ENCODE measurements at places on chromosomes 2 and 18.
A peak's percentile ranks its signal among the peaks of the same experiment; 100 is the strongest.

DNA sequence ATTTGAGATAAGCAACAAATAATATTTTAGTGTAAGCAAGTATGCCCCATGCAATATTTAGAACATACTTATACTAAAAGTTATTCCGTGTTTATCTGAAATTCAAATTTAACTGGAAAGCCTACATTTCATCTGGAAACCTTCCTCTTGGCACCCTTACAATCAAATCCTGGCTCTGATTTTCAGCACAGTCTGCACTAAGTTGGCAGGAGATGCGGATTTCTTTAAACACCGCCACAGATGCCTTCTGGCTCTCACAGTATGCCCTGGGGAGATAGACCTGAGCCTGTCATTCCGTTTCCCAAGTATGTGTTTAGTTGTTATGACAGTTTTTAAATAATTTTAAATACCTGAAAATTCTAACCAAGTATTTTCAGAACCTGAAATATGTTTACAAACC is 7.3 kb upstream of the MLPH start:
- no peak for DNase-seq

GRCh38 chr2:191739194-191739593 is 61.3 kb downstream of the NABP1 start:
- no peak for DNase-seq

DNA sequence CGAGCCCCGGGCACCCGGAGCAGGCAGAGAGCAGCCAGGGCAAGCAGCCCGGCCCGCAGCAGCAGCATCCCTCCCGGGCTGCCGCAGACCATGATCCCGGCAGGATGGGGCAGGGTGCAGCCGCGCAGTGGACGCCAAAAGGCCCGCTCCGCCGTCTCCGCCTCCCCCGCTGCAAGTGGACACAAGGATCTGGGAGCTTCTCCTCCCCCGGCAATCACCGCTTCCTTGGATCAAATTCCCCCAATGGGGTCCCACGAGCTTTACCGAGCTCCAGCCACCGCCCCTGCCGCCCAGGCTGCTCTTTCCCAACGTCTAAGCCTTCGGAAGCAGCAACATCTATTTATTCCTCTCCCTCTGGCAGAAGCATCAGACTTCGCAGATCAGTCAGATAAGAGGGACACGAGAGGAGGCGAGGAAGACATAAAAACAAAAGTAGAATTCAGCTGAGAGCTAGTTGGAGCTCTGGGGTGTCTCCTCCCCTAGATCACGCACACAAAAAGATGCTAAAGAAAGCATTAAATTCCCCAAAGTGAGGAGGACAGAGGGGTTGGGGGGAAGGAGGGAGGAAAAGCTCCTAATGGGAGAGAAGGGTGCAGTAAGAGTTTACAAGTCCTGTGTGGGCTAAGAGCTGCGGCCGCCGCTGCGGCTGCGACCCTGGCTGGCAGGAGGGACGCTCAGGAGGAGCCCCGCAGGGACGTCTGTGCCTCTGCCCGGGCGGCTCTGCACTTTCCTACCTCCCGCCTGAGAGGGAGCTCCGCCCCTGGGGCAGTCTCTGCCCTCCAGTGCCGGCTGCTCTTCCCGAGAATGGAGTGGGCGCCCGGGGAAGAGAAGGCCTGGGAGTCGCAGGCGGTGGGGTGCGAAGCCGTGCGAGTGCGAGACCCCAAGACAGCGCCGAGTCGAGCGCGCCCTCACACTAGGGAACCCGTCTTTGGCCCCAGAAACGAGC is at the start of gene FRZB:
TSS of gene FRZB (minus strand) at position 177 of the 946 bp plus-strand sequence. CDS start at position 92, 85 bp downstream.
- no peak for DNase-seq

GRCh38 chr18:78865056-78865598 is 114.5 kb upstream of the SALL3 start:
- DNase-seq = no peak

DNA sequence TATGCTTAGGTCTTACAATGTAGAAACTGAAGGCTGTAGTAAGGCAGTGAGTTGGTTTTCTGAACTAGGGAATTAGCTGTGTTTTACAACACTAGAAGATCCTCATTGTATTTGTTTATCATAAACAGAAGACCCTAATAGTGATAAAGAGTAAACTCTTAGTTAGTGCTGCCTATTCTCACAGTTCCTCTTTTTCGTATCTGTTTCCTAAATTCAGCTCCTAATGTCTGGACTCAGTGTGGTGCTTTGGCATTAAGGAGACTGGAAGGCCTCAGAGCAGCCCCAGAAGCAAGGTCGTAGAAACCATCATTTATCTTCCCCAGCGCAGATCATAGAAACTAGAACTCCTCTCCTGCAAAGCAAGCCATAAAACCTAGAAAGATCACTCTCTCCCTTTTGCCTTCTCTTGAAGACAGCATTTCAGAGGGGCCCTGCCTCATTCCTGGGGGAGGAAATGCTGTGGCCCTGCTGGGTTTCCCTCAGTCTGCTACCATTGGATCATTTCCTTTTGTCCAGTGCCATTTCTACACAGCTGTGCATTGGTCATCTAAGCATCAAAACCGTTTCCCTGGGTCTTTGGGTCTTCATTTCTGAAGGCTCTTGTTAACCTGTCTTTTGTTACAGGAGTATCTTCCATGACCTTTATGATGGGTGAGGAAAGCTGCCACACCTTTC is 4.7 kb downstream of the ACP1 start:
- DNase-seq = no peak

GRCh38 chr2:9221223-9221622 is 14.6 kb downstream of the ASAP2 start:
- DNase-seq = no peak

- peak; percentile 48 for DNase-seq
These were observed 722.7 kb downstream of the TSN start for GRCh38 chr2:122478117-122478516.

GRCh38 chr18:76496194-76496890 is 1.3 kb upstream of the ZNF516 start:
- no peak for DNase-seq

- no peak for DNase-seq
These were observed 68.0 kb upstream of the SMAD7 start for GRCh38 chr18:49018554-49019445.

DNA sequence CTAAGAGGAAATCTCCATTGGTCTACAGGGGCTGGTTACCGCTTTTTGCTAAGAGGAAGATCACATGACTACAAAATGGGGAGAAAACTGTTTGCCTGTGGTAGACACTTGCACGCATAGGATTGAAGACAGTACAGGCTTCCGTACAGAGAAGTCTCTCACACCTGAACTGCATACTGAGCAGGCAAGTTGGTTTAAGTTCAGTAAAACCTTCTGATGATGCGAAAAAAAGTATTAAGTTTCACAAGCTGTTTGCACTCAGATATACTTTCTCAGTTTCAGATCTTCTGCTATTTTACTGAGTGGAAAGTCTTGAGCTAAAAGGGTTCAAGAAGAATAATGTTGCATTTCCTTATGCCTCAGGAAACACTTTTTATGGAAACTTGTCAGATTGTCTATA is 292.2 kb upstream of the MC4R start:
- DNase-seq = no peak

DNA sequence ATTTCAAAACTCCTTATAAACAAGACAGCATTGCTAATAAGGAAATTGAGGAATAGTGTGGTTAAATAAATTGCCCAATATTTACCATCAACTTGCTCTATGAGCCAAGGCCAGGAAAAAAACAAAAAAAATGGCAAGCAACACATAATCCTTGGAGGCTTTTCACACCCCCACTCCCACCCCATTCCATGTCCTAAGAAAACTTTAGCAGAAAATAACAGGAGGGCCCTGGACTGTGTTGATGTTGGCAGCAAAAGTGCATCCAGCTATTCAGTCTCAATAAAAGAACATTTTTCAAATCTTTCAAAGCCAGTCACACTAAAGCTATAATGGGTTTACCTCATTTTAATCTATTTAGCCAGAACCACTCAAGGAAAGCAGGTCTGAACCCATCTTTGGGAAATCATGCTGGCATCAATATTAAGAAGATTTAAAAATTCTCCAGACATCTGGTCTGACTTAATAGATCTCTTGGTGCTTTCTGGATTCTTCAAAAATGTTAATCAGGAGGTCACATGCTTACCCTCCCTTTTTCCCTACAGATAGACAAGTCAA is 34.6 kb upstream of the STK17B start:
- no peak for DNase-seq

DNA sequence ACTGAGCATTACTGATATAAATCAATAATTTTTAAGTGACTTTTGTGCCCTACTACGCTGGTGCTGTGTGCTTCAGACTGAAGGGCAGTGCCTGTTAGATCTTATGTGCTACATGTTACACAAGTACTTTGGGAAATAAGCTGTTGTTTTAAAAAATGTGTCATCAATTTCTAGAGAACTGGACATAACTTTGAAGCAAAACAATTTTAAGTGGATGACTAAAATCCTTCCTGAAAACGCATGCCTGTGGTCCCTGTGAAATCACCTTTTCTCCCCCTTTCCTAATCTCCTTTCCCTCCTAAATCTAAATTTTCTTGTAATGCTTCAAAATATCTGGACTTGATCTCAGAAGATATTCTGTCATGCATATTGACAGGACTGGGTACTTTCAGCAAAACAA is 7.1 kb upstream of the IL1RL1 start:
- DNase-seq = peak; percentile 37

DNA sequence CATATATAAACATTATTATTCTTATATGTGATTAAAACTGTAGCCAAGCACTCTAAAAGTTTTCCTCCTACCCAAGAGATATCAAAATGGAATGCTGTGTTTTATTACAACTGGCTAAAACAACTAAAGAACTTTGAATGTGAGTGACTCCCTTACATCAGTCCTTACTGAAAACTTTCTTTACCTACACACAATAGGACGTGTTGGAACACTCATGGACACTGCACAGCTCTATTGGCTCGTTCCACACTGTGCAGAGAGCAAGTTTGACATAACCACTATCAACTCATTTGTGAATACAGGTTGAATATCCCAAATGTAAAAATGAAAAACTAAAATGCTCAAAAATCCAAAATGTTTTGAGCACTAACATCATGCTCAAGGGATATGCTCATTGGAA is 650.6 kb downstream of the SLC4A3 start:
- no peak for DNase-seq

DNA sequence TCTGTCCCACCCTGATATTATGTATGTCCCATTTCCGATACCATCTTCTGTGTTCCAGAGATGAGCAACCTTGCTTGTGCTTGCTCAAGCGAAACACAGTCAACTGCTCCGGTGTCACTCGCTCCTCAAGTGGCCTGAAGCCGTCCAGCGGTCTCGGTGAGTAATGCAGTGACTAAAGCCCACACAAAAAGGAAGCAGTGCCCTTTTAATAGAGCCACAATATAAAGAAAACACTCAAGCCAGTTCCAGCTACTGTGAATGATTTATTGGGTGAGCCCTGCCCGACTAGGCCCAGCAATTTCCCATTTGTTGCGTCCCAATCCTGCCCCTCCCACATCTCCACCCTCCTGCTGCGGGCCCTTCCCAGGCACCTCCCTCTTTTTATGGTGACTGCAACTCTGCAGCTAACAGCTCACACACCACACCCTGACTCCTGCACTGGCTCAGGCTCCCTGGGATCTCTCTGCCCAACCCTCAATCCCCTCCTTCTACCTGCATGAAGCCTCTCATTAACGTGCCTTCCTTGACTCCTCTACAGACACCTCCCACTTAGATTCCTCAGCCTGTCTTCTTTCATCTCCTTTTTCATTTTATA is 44.2 kb upstream of the DSC1 start:
- DNase-seq = peak; percentile 26

GRCh38 chr18:53629337-53629736 is 595.1 kb downstream of the MBD2 start:
- no peak for DNase-seq

- DNase-seq = no peak
These were observed 13.8 kb downstream of the FOSL2 start for GRCh38 chr2:28406276-28407096.

- no peak for DNase-seq
These were observed 41.0 kb downstream of the SLC66A3 start for GRCh38 chr2:11196246-11196645.

All from HS-5 (cell line).